ENCODE measurements at places on chromosomes 16 and 17. TPM values are rescaled to one million over a fixed set of nuclear protein-coding genes. Genes with fewer than 3 reads are reported as not detected.

The FKBP10 gene
- total RNA-seq: 336 TPM

The HOXB6 gene
- total RNA-seq: 0.12 TPM

The ZNF174 gene
- 32.0 TPM for total RNA-seq

GRCh38 chr17:40478486-40478885, 22.9 kb downstream of the TNS4 start:
- H3K27me3 ChIP-seq: no peaks in the 10 kb centered on the region
- no peak overlapping the region for H3K27ac ChIP-seq
- no peaks in the 10 kb centered on the region for H3K36me3 ChIP-seq
- H3K4me1 ChIP-seq: peaks cover 15% of the 10 kb centered on the region

- H3K4me3 ChIP-seq: no peak overlapping the region
- no peaks in the 10 kb centered on the region for H3K27me3 ChIP-seq
- no peak overlapping the region for H3K27ac ChIP-seq
- peak; percentile 54 for DNase-seq
Observed at GRCh38 chr16:80948886-80949493, 57.7 kb downstream of the CMC2 start.

- no peak overlapping the region for H3K27ac ChIP-seq
- H3K4me3 ChIP-seq: no peak overlapping the region
- DNase-seq: no peak
- H3K27me3 ChIP-seq: no peaks in the 10 kb centered on the region
- H3K36me3 ChIP-seq: no peaks in the 10 kb centered on the region
- no peaks in the 10 kb centered on the region for H3K4me1 ChIP-seq
Observed at GRCh38 chr16:81756615-81757356, 22.3 kb upstream of the PLCG2 start.

DNA sequence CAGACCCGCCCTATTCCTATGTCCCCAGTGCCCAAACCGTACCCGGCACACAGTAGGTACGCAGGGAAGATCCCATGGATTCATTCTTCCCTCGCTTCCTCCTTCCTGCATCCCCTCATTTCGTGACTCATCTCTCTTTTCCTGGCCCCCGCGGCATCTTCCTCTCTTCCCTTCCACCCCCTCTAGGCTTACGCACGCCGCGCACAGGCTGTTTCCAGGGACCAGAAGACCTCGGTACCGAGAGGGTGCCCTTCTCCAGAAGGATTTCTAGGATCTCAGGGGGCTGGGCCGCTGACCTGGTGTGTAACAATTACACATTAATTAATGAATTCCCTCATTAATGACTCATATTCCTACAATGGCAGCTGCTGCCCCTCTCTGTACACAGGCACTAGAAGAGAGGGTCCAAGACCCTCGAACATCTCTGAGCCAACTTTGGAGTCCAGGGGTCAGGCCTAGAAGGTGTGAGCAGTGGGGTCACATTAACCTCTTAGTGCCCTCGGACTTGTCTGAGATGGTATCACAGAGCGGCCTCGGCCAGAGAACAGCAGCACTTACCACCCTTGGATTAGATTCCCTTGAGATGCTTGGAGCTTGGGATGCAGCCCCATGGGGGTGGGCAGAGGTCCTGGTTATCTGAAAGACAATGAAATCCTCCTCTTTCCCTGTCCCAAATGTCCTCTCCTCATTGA, 16.8 kb upstream of the PLLP start:
- no peaks in the 10 kb centered on the region for H3K36me3 ChIP-seq
- no peak for DNase-seq
- peak overlapping the region; percentile 3 for H3K4me3 ChIP-seq
- no peaks in the 10 kb centered on the region for H3K27me3 ChIP-seq

DNA sequence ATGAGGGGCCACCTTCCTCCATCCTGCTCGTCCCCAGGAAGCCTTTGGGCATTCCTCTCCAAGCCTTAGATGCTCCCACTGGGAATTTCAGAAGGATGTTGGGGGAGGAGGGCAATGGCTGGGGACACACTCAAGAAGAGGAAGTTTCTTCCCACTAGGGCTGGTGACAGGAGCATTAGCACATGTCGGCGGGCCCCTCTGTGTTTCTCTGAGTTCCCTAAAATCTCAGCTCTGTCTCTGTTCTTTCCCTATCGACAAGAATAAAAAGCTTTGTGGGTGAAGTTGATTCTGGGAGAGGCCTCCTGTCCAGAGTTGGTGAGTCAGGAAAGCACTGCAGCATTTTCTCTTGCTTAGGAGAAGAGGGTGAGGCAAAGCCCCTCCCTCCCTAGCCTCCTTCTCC, 19.7 kb upstream of the C17orf107 start:
- DNase-seq: no peak
- no peaks in the 10 kb centered on the region for H3K4me1 ChIP-seq
- no peak overlapping the region for H3K27ac ChIP-seq
- no peak overlapping the region for H3K4me3 ChIP-seq
- peaks cover 2% of the 10 kb centered on the region for H3K36me3 ChIP-seq

- peak overlapping the region; percentile 14 for H3K4me3 ChIP-seq
- peak; percentile 40 for DNase-seq
- no peaks in the 10 kb centered on the region for H3K36me3 ChIP-seq
- peaks cover 100% of the 10 kb centered on the region for H3K27me3 ChIP-seq
Observed at GRCh38 chr17:35449371-35449931, 885 bp upstream of the SLFN13 start.

- peak; percentile 83 for DNase-seq
- H3K4me1 ChIP-seq: no peaks in the 10 kb centered on the region
- H3K4me3 ChIP-seq: no peak overlapping the region
Observed at GRCh38 chr17:64025732-64026294, 5.4 kb upstream of the ICAM2 start.

- no peaks in the 10 kb centered on the region for H3K27me3 ChIP-seq
- no peak for DNase-seq
- H3K27ac ChIP-seq: no peak overlapping the region
Observed at GRCh38 chr17:51050291-51051033, 70.2 kb downstream of the SPAG9 start.
